NCI-H146 (cell line): ENCODE measurements at places on chromosomes 2 and 18.
A peak's percentile ranks its signal among the peaks of the same experiment; 100 is the strongest.

DNA sequence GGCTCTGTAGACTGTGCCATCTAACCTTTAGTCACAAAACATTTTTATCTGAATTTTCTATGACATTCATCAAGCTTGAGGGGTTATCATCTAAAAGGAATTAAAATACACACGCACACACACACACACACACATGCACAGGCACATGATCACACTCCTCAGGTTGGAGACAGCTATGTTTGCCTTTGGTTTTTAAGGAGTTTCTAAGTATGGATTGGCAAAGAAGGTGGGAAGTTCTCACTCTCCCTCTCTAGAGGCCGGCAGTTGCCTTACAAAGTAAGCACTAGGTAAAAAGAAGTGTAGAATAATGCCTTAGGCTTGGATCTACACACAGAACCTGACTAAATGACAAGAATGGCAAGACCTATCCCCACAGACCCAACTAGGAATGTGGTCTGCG lies 437.1 kb downstream of the ZEB2 start:
- no peak for DNase-seq

GRCh38 chr2:159600752-159601151 lies 15.6 kb downstream of the BAZ2B start:
- DNase-seq, result no peak

DNA sequence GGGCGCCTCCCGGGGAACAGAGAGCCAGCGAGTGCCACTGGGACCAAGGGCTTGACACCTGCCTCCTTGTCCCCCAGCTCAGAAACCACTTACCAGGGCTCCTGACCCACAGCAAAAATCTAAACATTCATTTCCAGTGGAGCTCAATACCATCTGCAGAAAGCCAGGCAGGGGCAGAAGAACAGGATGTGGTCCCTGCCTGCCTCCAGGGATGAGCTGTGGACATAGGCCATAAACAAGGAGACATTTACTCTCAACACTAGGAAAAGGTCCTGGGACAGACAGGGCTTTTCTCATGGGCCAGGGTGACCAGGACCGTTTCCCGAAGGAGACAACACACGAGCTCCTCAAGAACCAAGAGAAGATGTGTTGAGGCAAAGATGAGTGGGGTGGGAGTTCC lies 203.0 kb downstream of the CTIF start:
- no peak for DNase-seq

DNA sequence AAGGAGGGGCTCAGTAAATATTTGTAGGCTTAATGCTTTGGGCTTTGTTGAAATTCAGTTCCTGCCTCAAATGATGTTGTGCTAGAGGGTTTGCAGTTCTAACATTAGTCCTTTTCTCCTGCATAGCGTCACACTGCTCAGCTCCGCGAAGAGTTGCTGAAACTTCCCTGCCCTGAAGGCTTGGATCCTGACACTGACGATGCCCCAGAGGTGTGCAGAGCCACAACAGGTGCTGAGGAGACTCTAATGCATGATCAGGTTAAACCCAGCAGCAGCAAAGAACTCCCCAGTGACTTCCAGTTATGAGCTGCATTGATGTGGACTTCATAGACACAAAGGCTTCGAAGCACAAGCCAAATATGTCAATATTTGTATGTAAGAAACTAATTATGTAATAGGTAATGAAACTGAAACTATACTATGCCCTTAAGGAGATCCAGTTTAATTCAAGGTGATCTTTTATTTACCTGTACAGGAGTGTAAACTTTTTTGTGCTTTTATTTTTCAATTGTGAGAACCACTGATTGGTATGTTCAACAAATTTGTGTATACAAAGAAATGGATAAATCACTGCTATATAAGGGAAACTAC lies 10.2 kb upstream of the TTC27 start:
- no peak for DNase-seq

DNA sequence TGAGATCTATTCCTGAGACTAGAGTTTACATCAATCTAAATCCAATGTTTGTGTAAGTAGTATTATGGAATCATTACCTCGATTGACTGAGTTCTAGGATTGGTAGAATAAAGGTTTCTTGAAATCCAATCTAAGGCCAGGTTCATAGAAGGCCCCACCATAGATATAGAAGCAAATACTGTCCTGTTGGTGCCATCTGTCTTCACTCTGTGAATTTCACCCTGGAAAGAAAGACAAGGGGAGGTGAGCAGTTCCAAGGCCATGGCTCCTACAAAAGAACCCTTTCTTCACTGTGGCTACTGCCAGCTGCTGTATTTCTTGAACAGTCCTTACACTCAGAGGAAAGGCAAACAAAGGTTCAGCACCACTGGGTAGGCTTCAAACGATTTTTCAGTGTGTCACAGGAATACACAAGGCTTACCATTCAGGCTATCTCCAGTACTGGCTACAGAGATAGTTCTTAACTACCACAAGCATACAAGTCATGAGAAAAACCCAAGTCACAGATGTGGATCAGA lies 137.0 kb downstream of the LRP2 start:
- DNase-seq, result no peak

- DNase-seq, result no peak
Observed at GRCh38 chr2:236971131-236971821, 114.4 kb upstream of the COPS8 start.

DNA sequence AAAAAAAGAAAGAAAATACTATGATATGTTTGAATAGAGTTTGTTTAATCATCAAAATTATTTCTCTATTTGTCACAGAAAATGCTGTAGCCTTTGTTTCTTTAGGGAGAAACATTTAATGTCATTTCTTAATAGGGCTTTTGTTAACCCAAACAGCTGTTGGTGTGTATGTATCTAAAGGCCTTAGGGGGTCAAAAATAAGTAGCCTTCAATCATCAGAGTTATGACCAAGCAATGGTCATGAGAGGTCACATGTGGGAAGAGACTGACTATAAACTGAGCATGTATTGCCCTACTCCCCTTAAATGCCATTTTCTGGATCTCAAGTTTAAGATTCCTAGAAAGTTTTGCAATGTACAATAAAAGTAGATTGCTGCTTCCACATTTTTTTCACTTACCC lies 22.7 kb downstream of the HNMT start:
- no peak for DNase-seq

DNA sequence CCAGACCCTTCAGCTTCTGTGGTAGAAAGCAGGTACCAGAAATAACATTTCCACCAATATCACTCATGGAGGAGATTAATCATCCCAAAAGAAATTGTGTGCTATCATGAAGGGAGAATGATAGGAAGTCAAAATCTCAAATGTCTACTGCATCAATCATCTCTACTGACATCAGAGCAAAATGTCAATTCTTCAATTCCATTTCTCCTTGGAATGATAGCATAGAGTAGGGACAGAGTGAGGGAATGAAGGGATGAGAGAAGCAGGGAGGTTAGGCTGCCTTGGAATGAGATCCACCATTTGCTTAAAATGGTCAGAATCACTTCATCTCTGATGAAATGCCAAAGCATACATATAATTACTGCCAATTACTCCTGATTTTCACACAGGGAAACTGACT lies 371.8 kb upstream of the ACVR2A start:
- DNase-seq, result no peak

DNA sequence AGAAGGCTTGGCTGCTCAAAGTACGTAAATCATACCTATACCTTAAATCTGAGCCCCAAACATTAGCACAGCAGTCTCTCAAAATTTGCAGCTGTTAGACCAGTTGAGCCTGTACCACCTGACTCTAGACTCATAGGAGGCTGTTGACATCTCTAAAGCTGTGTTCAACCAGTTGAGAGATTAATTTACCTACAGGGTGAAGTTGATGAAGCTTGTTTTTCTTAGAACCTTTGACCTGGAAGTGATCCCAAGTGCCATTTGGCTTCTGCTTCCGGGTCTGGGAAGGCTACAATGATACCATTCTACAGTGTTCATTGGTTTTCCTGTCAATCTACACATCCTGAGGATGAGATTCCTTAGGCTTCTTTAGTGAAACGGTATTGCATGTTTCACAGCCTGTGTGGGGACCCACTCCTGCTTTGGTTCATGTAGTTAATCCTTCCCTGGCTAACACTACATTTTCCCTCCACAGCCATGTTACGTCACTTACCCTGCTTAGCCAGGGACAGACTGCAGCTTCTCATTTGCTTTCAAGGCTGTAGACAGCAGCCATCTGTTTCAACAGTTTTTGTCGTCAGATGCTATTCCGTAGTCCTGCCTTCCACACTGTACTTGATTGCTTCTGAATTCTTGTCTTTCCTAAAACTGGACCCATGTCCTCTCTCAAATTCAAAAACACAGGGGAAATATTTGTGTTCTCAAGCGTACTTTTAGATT lies 4.7 kb upstream of the IL1RL2 start:
- DNase-seq, result no peak

DNA sequence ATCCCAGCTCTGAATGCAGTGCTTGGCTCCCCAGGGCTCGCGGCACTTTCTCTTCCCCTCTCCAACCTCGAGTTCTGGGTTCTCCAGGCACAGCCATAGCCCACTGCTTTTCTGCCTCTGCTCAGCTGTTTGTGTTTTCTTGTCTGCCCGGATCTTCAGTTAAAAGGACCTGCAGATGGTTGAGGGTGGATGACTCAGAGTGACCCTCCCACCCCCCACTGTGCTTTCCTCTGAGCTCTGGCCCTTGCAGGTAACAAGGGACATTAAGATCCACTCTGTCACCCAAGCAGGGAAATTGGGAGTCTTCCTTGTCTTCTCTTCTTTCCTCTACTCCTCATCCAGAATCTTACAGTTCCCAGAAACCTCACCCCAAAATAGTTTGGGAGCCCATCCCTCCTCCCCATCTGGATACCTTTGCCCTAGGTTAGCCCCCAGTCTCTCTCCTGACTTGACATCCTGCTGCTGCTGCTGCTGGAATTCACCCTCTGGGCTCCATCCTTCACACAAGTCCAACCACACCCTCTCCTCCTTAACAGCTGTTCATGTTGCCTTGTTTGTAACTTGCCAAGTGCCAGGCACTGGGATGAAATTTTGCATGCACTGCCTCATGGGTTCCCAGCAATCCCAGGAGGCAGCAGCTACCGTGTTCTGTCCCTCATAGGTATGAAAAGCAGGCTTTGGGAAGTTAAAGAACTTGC lies 157.9 kb upstream of the TTC39C start:
- DNase-seq, result peak; percentile 64

GRCh38 chr2:240401308-240401707 lies 34.2 kb upstream of the GPC1 start:
- DNase-seq, result no peak

GRCh38 chr2:52345676-52346075 lies 1313.7 kb upstream of the NRXN1 start:
- no peak for DNase-seq

DNA sequence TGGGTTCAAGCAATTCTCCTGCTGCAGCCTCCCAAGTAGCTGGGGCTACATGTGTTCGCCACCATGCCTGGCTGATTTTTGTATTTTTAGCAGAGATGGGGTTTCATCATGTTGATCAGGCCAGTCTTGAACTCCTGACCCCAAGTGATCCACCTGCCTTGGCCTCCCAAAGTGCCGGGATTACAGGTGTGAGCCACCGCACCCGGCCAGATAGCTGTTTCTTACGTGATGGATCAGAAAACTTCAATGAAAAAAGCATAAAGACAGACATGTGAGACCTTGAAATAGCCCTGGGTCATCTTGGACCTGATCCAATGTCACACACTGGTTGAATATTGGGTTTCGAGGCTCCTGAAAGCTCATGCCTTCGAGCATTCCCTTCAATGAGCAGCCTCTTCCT lies 66.7 kb upstream of the RTN4 start:
- DNase-seq, result no peak

DNA sequence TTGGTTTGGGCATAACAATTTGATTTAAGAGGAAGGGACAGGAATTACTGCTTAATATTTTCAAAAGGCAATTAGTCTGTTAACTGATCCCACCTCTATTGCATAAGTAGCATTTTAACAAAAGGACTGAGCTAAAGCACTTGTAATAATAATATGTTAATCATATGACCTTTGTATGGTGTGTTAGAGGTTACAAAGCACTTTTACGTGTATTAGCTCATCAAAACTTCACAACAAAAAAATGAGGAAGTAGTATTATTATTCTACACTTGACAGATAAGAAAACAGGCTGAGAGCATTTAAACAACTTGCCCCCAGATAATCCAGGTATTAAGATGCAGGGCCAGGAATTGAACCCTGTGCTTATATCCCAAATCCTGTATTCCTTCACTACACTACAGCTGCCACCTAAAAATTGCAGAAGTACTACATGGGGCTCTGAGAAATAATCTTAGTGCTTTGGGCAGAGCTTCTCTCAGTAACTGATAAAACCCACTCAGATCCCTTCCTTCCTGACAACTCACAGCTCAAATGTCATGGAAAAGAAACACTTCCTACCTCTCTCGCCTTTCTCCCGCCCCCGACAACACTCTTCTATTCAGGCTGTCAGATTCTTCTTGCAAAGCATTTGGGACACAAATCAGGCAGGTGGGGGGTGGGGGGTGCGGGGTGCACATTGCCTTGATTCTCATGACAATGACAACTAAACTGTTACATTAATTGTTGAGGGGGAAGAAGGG lies 20.7 kb upstream of the KCTD1 start:
- DNase-seq, result no peak

- no peak for DNase-seq
Observed at GRCh38 chr2:232588680-232589585, 38.4 kb downstream of the EIF4E2 start.

DNA sequence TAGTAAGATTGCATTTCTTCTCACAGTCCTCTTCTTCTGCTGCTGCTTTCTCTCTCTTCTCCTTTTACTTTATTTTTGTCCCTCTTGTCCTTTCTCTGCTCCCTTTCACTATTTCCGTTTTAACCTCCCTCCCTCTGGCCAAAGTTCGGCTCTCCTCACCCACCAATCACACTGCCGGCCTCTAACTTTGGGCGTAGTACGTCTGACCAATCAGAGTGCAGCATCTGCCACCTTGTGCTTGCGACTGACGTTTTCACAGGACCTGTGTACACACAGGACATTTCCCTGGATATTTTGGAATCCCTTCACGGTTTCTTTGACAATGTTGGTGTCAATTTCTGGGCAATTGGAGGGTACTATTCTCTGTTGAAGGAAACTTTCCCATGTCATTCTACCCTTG lies 22.6 kb upstream of the ICOS start:
- DNase-seq, result no peak

DNA sequence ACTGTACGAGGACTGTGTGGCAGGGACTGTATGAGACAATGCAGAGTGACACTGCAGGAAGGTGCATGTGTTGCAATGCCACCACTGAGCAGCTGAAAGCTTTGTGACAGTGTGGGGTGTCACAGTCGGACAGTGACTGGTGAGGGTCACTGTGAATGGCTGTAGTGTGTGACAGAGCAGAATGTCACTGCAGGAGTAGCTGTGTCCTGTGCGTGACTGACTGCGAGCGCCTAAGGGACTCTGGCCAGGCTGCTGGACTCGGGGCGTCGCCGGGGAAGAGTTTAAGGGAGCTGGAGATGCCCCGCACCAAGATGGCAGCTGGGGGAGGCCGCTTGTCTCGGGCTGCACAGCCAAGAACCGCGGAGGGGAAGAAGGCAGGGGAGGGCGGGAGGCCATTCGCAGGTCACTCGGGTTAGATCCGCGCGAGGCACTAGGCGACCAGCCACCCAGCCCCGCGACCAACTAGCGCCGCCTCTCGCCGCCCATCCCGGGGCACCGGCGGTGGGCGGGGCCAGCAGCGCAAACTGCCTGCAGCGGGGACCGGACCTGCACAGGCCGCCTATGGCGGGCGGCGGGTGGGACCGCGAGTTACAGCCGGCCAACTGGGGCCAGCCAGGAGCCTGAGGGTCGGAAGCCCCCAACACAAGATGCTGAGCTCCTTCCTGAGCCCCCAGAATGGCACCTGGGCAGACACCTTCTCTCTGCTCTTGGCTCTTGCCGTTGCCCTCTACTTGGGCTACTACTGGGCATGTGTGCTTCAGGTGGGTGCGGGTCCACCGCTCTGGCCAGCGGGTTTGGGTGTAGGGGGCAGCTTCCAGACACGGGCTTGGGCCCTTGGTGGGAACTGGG lies at the start of gene ABHD1:
Gene ABHD1 (plus strand): TSS at position 514 of the 849 bp plus-strand sequence. CDS start 134 bp downstream, at position 648.
- peak; percentile 56 for DNase-seq
